ENCODE measurements at places on chromosomes 7 and 10.
A peak's percentile ranks its signal among the peaks of the same experiment; 100 is the strongest.

GRCh38 chr7:36153571-36154097 is 580 bp downstream of the EEPD1 start:
- no peak for DNase-seq

DNA sequence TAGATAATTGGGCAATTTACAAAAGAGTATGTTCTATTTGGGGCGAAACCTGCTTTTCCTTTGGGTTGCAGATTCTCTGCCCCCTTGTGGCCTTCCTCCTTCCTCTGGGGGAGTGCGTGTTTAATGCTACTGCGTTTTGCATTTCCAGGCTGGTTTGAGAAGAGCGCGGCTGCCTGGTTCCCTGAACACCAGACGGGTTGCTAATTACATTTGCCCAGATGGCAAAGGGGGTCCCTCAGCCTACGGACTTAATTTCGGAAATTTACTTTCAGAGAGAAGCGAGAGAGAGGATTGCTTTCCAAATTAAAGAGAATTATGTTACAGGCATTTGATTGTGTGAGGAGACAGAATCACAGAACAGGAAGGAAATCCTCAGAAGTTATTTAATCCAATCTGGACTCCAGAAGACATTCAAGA is 91.9 kb upstream of the JAZF1 start:
- peak; percentile 5 for DNase-seq

DNA sequence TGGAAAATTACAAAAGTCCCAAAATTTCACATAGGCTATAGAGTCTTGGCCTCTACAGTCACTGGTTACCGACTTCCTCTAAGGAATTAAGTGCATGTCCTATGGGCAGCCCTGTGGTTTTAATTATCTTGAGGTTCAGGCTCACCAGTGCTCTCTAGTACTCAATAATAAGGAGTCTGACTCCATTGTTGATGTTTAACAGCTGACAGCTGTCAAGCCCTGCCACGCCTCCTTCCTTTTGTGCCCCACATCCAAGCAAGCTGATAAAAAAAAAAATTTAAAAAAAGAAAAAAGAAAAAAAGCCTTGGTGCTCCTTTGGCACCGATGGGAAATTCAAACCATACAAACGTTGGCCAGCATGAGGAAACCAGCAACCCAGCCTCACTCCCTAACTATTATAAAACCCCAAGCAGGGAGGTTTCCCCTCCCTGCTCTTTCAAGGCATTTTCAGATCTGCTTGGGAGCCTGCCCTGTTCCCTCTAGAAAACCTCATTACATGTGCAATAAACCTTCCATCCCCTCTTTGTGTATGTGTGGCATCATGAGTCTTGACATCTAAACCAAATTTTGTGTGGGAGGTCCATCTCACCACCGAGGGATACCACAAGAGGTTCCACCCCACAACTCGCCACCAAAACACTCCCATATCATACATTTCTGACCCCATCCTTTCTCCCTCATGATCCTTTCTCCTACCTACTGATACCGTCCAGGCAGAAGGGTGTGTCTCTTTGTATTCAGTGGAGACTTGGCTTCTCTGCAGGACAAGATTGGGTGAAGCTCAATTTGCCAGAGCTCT is 70.9 kb upstream of the CCDC71L start:
- DNase-seq, result no peak

GRCh38 chr7:80135309-80136104 is 876 bp downstream of the GNAI1 start:
- no peak for DNase-seq

DNA sequence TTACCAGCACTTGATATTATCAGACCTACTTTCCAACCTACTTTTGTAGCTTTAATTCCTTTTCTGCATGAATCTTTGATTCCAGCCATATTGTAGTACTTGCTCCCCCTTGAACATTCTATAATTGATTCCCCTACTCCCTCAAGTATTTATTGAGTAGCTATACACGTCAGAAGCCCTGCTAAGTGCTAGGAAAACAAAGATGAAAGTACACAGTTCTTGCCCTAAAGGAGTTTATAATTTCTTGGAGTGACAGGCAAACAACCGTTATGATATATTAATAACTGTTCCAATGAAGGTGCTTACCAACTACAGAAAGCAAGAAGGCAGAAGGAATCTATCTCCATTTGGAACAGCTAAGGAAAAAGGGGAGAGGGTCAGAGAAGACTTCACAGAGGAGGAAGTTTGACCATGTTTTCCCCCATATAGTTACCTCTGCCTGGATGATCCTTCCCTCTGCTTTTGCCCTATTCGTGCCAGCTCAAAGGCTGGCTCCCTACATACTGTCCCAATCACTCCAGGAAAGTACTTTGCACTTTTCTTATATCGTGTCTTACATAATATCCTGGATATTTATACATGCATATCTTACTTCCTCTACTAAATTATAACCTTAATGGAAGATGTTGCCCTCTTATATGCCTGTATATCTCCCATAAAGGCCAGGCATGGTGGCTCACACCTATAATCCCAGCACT is 54.7 kb downstream of the SCD start:
- DNase-seq, result no peak

- DNase-seq, result no peak
Observed at GRCh38 chr7:14069961-14070360, 80.5 kb upstream of the ETV1 start.

GRCh38 chr7:44977304-44977958 is 1.4 kb downstream of the MYO1G start:
- no peak for DNase-seq

GRCh38 chr10:90734415-90734814 is 123.4 kb downstream of the HTR7 start:
- no peak for DNase-seq

GRCh38 chr7:30656006-30656957 is 26.0 kb downstream of the CRHR2 start:
- no peak for DNase-seq

GRCh38 chr7:88346357-88346756 is 39.7 kb upstream of the STEAP4 start:
- no peak for DNase-seq

DNA sequence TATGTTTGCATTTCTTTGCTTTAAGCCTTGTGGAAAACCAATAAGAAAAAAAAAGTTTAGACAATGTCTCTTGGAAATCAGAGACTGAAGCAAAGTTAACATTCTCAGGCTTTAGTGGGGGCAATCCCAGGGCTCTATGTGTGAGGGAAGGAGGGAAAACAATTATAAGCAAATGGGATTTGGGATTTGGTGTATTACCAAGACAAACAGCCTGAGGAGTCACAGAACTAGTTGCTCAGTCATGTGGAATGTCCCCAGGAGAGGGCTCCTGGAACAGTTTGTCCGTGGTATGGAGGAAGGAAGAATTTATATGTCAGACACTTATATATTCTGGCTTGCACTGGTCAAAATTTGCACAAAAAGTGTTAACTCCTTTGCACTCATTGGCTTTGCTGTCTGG is 562.9 kb upstream of the TPK1 start:
- DNase-seq, result no peak

- DNase-seq, result no peak
Observed at GRCh38 chr10:6395606-6396005, 184.5 kb downstream of the PRKCQ start.

DNA sequence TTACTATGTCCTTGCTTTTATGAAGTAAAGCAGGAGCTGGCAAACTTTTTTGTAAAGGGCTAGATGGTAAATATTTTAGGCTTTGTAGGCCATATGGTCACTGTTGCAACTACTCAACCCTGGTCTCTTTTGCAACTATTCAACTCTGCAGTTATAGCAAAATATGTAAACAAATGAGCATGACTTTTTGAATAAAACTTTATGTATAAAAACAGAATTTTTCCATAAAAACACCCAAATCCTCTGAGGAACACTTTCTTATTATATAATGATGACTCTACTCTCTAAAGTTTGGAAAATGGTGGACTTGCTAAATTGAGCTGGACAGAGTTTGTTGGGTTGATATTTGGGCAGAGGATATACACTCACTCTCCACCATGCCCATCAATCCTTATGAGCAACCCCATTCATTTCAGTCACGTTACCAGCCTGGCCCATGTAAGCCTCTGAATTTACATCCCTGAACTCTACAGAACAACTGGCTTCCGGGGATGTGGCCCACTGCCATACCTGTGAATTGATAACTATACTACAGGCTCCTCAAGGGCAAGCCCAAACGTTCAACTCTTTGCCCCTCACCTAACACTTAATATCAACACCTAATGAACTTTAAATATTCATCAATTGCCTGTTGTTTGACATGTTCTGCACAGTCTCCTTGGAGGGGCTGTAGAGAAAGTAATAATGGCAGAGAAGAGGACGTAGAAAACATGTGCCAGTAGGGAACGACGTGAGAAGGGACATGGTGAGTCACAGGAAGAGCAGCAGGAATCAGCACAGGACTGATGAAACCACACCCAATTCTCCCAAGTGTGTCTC is 37.6 kb downstream of the SGMS1 start:
- no peak for DNase-seq

- no peak for DNase-seq
Observed at GRCh38 chr7:135977742-135978066, 545 bp upstream of the MTPN start.

DNA sequence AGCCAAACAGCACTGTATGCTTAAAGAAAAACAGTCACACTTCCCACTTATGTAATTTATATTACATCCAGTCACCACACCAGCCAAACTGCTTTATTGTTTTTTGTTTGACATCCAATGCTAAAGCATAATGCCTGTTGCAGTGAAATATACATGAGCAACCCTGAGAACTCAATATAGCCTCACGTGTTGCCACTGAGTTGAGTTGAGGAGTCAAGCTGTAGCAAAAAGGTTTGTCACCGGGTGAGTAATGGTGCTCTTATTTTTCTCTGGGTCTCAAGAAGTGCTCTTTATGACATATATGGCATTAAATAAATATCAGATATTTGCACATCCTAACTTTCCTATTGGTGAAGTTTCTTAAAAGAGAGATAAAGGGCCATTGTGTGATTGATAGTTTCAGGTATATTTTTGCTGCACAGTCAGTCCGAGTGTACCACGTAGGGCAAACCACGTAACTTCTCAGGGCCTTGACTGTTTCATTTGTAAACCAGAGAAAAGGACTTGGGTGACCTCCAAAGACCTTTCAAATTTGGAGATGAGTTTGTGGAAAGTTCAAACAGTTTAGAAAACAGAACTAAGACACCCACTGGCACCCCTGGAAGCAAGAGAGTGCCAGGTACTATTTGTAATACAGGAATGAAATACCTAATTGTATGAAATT is 168.5 kb downstream of the CFTR start:
- DNase-seq, result no peak

DNA sequence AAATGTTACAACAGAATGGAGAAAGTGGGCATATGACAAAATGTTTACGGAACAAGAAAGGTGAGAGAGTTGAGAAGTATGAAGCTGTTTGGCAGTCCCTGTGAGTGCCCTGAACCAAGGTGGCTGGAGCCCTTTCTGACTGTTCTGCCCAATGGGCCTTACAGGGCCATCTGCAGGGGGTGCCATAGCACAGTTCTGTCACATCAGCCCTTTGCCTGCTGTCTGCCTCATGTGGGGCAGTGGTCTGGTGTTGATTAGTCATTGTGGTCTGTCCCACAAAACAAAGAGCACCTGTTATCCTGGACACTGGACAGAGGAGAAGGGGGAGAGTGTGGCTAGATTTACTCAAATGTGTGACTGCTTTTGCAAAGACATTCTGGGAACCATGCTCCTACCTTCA is 51.5 kb upstream of the OSBPL3 start:
- DNase-seq, result no peak

DNA sequence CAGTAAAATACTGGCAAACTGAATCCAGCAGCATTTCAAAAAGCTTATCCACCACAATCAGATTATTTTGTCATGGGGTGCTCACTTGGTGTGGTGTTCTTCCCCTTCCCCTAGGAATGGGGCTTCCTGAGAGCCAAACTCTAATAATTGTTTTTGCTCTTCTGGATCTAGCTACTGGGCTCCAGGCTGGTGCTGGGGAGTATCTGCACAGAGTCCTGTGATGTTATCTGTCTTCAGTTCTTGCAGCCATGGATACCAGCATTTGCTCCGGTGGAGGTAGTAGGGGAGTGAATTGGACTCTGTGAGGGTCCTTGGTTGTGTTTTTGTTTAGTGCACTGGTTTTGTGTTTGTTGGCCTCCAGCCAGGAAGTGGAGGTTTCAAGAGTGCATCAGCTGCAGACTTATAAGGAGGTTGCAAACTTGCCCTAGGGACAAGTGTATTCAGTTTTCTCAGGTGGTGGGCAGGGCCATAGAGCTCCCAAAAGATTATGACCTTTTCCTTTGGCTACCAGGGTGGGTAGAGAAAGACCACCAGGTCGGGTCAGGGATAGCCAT is 308.5 kb upstream of the MAGI2 start:
- no peak for DNase-seq

- no peak for DNase-seq
Observed at GRCh38 chr7:25068502-25069213, 56.4 kb downstream of the CYCS start.

DNA sequence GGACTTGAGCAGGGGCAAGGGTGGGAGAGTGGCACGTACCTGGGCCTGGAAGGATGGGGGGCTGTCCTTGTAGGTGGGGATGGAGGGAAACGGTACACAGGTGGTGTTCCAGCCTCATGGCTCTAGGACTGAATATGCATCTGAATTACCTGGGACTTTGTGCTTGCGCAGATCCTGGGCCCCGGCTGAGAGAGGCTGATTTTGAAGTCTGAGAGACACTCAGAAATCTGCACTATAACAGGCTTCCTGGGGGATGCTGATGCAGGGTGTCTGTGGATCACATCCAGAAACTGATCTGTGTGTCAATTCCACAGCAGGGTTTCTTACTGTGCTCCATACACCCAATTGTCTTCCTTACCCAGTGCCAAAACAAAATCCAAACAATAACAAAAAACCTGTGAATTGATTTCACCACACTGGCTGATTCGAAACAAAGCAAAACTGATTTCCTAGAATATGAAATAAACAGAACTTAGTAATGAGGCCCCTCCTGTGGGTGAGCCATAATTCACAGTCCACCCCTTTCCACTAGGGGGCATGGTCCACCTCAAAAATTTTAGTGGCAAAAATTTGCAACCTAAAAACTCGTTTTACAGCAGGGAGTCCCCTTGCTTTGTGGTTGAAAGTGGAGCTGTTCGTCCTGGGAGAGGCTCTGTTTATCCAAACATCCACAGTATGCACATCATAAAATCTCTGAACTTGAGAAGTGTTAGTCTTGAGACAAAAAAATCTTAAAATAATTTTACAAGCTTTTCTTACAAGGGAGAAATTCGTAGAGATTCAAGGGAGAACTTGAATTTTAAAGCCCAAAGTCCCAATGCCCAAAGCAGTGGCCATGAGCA is 32.0 kb upstream of the PLEKHA1 start:
- DNase-seq, result peak; percentile 47

- no peak for DNase-seq
Observed at GRCh38 chr7:149287622-149288021, 25.6 kb downstream of the ZNF783 start.

DNA sequence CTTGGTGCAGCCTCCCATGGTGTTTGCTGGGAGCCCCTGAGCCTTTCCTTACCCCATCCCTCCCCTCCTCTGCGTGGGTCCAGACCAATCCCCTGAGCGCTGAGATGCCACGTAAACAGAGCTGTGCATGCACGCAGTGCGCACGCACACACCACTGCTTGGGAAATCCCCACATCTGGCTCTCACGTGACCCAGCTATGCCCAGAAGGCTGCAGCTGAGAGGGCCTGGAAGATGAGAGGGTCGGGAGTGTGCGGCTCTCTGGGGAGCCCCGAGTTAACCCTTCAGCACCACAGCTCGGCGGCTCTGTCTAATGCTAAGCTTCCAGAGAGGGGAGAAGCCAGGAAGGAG is 177.2 kb downstream of the SH3PXD2A start:
- peak; percentile 98 for DNase-seq

GRCh38 chr10:108597657-108598319 is 1325.5 kb downstream of the XPNPEP1 start:
- no peak for DNase-seq
